ENCODE measurements at places on chromosomes 16 and 17.

DNA sequence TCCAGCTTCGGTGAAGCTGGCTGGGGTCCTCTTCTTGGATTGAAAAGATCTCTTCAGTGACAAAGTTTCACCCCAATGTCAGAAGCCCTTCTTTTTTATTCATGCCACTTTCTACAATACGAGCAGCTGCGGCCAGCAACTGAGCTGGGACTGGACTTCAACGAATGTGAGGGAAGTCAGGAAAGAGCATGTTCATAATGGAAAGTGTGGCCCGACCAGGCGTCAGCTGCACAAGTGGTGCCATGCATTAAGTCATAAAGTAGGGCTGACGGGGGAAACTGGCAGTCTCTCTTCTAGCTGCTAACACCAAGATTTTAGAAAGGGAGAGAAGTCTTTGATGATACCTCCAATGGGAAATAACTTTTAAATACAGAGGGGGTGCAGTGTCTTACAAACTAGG, 192.6 kb downstream of the PARN start:
- no peak for DNase-seq

DNA sequence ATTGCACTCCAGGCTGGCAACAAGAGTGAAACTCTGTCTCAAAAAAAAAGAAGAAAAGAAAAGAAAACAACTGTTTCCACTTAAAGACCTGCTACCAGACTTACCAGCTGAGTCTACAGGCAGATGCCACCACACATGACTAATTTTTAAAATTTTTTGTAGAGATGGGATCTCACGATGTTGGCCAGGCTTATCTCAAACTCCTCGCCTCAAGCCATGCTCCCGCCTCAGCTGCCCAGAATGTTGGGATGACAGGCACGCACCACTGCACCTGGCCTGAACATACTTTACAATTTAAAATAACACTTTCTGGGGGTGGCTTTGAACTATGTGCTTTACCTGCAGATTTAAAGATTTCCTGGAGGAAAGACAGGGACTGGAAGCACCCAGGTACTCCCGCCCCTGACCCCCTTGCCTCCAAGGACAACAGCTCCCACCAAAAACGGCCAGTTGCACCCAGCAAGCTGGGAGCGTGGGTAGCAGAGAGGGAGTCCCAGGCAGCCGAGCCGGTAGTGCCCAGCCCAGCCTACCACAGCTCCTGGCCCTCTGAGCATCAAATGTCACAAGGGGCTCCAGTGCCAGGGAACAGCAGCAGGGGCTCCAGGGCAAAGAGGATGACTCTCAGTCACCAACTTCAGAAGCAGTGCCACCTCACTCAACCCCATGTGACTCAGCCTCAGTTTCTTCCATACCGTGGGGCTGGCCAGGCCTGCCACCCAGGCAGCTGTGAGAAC, 262.9 kb downstream of the PARN start:
- no peak for DNase-seq

- no peak for DNase-seq
These were observed 34.4 kb downstream of the NFAT5 start for GRCh38 chr16:69600202-69600601.

GRCh38 chr16:20995711-20996110, 95.1 kb downstream of the LYRM1 start:
- DNase-seq: no peak

GRCh38 chr16:1990351-1991134, 773 bp downstream of the SYNGR3 start:
- no peak for DNase-seq

DNA sequence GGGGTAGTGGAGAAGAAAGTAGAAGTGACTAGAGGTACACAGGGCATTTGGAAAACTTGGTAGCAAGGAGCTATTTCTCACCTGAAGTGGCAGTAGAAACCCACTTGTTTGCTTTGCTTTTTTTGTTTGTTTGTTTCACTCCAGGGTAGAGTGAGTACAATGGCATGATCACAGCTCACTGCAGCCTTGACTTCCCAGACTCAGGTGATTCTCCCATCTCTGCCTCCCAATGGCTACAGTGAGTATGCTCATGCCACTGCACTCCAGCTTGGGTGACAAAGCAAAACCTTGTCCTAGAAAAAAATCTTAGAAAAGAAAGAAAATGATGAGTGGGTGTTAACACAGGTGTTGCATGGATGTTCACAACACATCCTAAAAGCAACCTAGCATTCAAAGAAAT, 40.4 kb downstream of the SCNN1G start:
- no peak for DNase-seq

DNA sequence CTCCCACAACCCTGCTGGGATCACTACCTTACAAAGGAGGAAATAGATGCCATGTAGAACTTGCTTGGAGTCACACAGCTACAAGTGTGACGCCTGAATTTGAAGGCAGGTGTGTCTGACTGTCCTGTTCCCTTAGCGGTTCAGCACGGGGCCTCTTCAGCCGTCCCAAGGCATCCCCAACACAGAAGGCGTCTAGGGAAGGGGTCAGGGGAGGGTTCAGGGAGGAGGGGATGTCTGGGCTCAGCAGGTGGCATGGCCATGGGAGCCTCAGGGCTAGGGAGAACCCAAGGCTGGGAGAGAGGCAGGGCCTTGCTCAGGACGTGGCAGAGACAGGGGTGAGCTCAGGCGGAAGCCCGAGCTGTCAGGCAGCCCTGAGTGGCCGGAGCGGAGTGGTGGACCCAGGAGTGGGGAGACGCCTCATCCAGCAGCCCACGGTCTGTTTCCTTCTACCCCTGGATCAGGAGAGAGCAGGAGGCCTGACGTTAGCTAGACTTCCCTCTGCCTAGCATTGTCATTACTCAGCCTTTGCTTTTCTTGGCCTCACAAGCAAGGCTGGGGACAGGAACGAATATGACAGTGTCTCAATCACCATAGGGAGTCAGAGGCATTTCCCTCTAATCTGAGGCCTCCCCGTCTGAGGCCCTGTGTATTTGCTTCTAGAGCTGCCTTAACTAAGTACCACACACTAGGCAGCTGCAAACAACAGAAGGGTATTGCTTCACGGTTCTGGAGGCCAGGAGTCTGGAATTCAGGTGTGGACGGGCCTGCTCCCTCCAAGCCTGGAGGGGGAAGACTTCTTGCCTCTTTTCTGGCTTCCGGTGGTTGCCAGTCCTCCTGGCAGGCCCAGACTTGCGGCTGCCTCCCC, 31.3 kb upstream of the ANKRD40CL start:
- no peak for DNase-seq

- DNase-seq: no peak
These were observed 29.1 kb downstream of the HS3ST3A1 start for GRCh38 chr17:13572581-13572980.

DNA sequence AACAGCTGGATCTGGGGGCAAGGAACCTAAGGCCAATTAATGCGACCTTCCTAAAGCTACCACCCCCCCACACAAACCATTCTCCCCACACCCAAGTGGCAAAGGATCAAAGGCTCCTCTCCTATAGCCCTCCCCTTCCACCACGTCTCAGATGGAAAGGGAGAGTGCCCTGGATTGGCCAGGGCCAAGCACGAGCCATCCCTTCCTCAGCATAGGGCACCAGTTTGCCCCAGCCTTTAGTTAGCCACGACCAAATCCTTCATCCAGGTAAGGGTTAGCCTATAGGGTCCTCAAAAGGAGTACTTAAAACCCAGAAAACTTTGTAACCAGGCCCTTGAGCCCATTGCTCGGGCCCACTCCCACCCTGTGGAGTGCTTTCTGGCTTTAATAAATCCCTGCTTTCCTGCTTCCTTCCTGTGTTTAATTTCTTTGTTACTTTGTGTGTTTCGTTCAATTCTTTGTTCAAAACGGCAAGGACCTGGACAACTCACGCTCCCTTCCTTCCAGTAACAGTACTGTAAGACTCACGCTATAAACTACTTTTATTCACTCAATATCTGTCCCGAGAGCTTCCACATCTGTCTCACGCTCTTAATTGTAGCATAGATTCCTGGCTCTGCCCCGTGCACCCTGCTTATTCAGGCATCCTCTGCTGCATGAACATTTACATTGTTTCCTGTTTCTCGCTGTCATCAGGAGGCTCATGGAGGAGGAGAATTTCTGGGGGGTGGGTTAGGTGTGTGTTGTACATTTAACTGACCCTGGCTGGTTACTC, 62.3 kb downstream of the TNFRSF13B start:
- DNase-seq: no peak

GRCh38 chr16:49928176-49929041, 72.5 kb upstream of the ZNF423 start:
- no peak for DNase-seq

- DNase-seq: no peak
These were observed 10.3 kb downstream of the TPSG1 start for GRCh38 chr16:1214719-1215118.

DNA sequence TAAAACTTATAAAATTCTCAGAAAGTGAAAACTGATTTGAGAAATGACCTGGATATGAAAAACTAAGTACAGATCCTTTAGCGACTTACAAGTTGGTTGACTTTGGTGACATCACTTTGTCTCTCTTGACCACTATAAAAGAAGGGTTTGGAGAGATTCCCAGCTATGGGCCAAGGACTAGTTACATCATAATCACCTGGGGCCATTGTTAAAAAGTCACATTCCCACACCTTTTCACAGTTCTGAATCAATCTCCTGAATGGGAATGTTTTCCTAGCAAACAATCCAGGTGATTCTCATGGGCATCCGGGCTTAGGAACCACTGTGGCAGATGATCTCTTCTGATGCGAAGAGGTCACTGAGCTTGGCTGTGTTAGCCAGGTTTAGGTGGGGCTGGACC, 620 bp upstream of the VWA3A start:
- no peak for DNase-seq

- DNase-seq: no peak
These were observed 77.2 kb upstream of the CLEC3A start for GRCh38 chr16:77945126-77945525.

DNA sequence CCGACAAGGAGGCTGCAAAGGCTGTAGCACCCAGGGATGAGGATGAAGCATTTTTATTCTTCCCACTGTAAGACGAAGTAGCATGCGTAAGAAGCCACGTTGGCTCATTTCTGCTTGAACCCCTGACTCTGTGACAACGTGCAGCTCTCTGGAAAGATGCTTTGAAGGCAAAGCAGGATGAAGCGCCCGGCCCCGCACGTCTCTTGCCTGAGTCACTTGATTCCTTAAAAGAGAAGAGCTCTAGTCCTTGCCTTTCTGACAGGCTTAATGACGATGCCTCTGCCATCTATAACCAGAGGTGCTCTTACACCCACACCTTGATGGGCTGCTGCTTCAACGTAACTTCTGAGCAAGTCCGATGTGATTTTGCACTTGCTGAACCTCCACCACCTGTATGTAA, 76.7 kb upstream of the MED9 start:
- no peak for DNase-seq

DNA sequence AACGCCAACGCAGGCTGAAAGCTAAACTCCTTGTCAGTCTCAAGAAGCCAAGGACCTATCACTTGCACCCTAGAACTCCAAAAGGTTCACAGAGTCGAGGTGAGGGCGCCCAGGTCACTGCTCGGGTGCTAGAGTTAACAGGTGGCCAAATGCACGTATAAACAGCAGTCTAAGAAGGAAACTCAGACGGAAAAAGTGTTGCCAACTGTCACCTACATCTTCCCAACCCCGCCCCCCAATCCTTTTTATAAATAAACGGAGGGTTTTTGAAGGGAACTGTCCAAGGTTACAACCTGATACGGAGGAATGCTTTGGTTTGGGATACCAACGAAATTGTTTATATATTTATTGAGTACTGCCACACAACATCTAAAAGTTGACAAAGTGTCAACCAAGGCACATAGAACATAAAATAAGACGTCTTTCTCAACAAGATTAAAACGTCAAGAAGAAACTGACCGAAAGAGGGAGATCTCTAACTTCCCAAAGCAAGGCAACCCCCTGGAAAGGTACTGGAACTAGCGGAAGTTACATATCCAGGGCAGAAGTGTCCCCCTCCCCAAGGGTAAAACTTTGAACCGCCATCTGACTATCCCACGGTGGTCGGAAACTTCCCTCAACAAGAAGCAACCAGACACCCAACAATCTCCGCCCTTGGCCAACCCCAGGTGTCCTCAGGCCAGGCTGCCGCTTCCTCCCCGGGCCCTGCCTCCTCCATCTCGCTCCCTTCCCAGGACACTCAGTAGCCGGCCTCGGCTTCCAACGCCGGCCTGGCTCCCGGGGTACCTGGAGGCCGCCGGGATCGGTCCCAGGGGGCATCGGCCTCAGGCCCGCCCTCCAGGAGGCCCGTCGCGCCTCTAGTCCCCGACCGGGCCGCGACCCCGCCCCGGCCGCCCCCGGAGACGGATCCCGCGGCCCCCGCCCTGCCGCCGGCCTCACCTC, 982 bp downstream of the SPAG9 start:
- DNase-seq: peak; percentile 55

DNA sequence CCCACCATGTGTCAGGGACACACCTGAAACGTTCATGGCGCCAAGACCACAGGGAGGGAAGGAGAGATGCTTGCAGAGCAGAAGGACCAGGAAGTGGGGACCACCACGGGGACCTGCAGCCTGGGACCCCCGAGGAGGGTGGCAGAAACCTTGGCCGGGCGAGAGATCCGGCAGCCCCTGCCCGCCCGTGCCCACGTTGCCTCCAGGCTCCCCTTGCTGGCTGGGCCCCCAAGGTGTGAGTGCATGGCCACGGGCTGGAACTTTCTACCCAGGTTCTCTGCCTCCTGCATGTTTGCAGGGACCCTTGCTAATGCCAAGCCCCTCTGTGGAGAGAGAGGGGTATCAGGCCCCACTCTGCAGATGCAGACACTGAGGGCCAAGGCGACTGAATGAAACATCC, 50.4 kb downstream of the USP22 start:
- DNase-seq: no peak

DNA sequence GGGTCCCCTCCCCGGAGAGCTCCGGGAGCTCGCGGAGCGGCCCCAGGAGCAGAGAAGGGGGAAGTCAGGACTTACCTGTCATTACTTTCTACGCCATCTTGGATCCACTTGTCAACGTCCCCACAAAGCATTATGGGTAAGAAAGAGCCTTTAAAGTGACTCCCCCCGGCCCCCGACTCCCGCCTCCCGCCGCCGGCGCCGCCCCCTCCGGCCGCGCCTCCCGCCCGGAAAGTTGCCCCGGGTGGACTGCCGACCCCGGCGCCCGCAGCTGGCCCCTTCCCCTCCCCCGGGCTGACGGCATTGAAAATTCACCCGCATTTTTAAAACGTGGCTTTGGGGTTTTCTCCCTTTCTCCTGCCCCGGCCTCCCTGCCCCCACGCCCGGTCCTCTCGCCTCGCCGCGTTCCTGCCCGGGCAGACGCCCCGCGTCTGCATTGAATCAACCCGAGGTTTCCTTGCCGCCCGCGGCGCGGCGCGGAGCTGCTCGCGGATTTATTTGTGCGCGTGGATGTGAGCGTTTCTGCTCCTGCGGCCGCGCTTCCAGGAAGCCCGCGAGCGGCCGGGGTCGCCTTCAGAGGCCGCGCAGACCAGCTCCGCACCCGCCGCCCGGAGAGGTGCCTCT, at the start of gene HELZ:
Gene HELZ, minus strand, starts transcription at position 124 of the 621 bp plus-strand sequence. CDS start 26,392 bp downstream, outside the sequence.
- DNase-seq: peak; percentile 82

- DNase-seq: no peak
These were observed 943 bp upstream of the COTL1 start for GRCh38 chr16:84618581-84619460.

All from GM06990 (cell line).